ENCODE measurements at places on chromosomes 7 and 10.
A peak's percentile ranks its signal among the peaks of the same experiment; 100 is the strongest.

DNA sequence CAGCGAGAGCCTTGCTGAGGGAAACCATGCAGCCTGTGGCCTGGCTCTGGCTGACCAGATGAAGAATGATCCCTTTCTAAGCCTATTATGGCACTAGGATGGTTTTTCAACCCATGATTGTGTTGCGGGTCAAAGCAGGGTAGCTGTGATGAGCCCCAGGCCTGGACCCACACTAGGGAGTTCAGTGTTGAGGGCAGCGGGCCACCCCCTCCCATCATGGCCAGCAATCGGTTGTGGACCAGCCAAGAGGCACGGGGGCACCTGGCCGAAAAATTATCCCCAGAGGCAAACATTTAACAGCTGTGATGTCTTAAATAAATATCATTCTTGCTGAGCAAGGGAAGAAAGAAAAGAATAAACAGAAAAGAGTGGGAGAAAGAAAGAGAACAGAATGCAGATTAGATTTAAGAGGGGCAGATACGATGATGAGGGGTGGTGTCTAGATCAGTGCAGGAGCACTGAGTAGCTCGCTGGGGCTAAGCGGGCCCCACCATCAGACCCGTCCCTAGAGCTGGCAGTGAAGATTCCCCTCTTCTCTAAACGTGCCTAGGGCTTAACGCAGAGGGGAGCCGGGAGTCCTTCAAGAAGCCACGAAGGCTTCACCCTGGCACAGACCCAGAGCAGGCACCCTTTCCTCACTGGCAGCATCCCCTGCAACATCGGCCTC, 82.7 kb downstream of the SLC37A3 start:
- DNase-seq: no peak

- DNase-seq: no peak
Measured at GRCh38 chr7:123535517-123535916, 1.1 kb upstream of the IQUB start.

- DNase-seq: no peak
Measured at GRCh38 chr7:129493555-129493954, 8.8 kb upstream of the SMKR1 start.

GRCh38 chr7:138091032-138091431, 14.8 kb downstream of the AKR1D1 start:
- DNase-seq: no peak

DNA sequence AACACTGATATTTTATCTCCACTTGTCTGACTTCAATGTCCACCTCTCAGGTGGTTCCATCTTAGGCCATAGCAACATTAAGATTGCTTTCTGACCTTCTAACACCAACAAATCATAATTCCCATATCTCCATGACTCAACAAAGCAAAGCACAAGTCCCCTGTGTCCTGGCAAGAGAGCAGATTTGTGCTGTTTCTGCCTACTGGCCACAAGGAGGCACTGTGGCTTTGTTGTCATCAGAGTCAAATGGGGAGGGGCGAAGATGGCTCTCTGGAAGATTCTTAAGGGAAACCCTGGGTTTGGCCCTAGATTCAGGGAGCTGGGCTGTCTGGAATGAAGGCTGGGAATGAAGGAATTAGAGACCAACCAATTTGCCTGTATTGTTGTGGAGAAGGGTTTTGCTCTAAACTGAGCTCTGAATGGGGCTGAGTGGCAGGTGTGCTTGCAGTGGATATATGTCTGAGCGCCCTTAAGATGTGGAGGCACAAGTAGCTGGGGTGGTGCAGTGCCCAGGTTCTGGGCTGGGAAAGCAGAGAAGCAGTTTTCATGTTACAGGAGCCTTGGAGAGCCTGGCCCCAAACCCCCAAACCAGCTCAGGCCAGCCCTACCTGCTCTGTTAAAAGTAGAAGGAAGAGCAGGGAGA, 154.8 kb upstream of the PRSS58 start:
- DNase-seq: peak; percentile 38

DNA sequence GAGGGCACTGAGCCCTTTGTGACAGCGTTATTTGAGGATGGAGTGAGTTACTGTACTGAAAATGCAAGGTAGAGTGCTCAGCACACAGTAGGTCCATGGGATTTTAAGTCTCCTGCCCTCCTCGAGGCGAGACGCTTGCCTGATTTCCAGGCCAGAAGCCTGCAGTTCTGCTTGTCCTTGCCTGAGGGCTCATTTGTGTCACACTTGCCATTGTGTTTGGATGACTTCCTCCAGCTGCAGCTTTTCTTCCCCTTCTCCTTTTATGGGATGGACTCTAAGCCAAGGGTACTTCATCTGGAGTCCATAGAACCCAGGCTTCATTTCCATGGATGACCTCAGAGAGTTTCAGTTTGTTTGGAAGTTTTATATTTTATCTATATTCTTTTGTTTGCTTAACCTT, 304.2 kb upstream of the BMPER start:
- DNase-seq: no peak

- no peak for DNase-seq
Measured at GRCh38 chr10:23171232-23171876, 20.8 kb upstream of the PTF1A start.

- no peak for DNase-seq
Measured at GRCh38 chr7:64515781-64516180, 47.1 kb downstream of the ZNF680 start.

GRCh38 chr7:69800495-69800894, 202.2 kb downstream of the AUTS2 start:
- DNase-seq: no peak

DNA sequence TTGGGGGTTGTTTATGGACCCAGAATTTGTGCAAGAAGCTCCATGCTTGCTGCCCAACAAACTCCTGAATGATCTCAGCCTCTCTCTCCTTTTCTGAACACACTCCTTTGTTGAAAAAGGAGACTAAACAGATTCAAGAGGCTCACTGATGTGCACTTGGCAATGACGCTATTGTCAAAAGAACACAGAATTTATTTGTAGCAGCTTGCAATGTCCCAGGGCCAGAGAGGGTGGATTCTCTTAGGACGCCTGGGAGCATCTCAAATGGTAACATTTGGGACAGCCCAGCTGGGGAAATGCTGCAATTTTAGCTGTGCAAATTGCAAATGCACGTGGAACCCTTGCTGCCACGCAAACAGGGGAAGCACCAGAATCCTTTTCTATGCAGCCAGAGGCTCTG, 79.9 kb downstream of the GPR26 start:
- no peak for DNase-seq

GRCh38 chr10:91891125-91892001, 17.9 kb downstream of the FGFBP3 start:
- no peak for DNase-seq

GRCh38 chr10:52252307-52252706, 61.8 kb upstream of the DKK1 start:
- no peak for DNase-seq

DNA sequence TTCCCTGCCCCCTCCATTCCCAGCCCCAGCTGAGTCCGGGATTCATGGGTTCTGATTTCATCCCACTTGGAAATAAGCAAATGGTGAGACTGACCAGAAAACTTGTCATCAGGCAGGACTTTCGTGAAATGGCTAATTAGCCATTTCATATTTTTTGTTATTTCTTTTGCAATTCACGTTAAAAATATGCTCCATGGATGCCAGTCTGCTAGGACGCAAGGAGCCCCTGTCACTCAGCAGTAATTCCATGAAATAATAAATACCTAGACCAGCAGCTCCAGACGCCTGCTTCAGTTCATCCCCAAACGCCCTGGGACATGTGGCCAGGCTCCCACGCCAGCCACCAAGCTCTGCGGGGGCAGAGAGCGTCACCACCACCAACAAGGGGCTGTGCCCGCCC, 111.0 kb downstream of the TRIL start:
- DNase-seq: no peak

DNA sequence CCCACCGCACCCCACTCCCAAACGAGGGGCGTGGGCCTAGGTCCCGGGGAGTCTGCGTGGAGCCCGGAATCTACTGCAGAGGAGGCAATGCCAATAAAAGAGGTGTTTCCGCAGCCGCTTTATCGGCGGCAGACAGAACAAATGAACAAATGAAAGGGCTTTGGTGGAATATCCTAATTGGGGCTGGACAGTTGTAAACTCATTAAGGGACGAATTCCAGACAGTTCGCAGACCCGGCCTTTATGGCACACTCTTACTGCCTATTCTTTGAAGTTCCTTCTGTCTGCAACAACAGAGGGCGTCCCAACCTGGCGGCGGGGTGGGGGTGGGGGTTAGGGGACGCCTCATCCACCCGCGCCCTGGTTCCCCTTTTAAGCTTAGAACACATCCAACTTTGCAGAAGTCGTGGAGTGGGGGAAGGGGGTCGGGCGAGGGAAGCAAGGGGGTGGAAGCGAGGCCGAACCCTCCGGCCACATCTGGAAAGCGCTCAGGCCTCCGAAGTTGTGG, 4.1 kb downstream of the HOXA9 start:
- DNase-seq: no peak

GRCh38 chr10:100742076-100742771, 3.2 kb upstream of the PAX2 start:
- no peak for DNase-seq

- no peak for DNase-seq
Measured at GRCh38 chr10:120314442-120314841, 142.6 kb upstream of the PLPP4 start.

- no peak for DNase-seq
Measured at GRCh38 chr7:79702116-79702515, 248.6 kb upstream of the MAGI2 start.

DNA sequence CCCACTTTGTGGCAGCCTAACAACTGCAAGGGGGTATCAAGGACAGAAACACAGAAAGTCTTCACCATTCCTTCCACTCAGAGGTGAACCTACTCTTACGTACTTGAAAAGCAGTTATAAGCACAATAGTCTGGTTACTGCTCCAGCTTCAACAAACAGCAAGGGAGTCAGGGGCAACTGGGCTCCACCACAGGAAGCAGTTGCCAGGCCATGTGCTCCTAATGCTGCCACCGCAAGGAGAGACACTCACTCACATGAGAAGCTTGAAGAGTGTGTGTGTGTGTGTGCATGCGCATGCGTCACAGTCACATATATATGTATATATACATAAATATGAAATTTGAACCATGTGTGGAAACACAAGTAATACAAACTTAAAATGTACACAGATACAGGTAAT, 65.5 kb downstream of the GRB10 start:
- no peak for DNase-seq

DNA sequence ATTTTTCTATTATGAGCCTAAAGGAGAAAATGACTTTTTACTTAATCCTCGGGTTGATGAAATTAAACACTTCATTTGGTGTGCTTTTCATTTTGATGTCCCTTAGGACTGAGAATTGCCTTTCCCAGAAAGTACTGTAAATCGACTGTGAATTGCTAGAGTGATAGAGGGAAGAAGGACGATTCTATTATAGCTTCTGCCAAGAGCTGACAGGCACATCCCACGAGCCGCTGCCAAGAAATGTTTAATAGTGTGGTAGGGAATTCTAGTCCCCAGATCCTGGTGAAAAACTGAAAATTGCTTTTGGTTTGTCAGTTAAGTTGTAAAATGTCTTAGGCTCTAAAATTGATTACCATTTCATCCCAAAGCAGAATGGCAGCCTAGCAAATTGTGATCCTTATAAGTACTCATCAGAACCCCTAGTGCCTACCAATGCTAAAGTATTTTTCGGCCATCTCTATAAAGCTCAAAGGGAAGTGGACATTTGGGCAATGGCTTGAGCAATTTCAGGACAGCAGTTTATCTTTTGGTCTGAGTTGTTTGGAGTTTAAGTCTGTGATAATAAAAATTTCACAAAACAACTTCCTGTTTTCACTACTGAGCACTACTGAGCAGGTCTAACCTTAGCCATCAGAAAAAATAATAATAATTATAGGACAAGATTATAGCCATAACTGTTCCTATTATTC, 44.6 kb upstream of the HYCC1 start:
- no peak for DNase-seq

GRCh38 chr10:74335501-74335900, 184.5 kb downstream of the ADK start:
- DNase-seq: no peak

GRCh38 chr7:39845006-39845405, 105.0 kb upstream of the CDK13 start:
- DNase-seq: no peak

DNA sequence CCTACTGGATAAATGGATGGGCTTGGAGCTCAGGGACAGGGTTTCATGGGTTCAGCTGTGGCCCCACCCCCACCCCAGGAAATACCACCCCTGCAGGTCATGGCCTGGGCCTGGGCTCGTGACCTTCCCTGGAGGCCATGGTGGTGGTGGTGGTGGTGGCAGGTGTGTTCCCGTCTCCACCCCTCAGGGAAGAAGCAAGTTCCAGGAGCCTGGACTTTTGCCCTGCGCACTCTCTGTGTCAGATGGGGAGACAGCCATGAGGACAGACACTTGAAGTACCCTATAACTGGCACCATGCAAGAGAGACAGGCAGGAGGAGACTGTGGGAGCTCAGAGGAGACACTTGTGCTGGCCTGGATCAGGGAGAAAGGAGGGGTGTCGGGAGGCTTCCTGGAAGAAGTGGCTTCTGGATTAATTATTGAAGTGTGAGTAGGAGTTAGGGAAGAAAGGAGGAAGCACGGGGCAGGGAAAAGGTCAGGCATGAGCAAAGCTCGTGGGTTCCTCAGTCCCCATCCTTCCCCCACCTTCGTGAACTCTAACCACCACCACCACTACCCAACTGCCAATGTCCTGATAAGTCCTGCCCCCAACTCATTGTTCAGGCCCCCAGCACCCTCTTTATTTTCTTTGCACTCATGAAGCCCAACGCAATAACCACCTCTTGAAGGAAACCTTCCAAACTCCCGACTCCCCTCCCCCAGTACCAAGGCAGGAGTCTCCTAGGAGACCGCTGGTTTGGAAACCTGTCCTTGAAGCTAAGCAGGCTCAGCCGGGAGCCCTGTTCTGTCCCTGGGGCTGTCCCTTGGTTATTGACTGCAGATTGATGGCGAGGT, 8.9 kb downstream of the SH2B2 start:
- DNase-seq: no peak

DNA sequence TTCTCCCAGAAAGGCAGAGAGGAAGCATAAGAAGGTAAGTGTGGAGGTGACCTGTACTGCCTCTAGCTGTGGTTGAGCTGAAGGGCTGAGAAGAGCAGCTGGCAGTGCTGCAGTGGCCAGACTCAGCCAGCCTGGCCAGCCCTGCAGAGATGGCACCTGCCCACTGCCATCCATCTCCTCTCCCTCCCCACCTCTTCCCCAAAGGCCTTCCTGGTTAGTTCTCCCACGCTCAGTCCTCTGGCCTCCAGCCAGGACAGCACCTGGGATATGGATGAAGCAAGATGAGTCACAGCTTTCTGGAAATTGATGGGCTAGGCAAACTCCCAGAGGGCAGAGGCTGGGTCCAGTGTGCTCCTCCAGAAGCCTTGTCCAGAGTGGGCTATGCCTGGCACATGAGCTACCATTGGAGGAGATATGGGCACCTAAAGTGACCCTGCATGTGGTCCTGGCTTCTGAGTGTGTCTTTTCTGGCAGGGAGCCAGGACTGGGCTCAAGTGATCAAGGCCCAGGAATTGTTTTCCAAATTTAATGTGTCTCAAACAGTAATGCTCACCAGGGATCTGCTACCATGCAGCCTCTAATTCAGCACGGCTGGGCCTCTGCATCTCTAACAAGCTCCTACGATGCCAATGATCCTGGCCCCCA, 81.0 kb upstream of the CACUL1 start:
- DNase-seq: no peak

DNA sequence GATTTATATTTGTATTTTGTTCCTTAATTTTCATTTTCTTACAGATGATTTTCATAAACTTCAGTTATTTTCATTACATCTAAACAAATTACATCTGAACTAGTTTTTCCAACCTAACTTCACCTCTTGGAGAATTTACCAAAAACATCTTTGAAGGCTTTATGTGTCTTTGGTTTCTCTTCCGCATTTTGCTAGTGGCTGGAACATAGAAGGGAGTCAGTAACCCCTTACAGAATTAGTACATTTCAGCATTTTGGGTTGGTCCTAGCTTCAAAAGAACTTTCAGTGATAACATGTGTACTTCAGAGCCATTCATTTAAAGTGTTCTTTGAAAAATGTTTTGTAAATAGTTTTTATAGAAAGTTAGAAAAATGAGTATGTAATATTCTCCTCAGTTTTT, 169.8 kb upstream of the MTPN start:
- no peak for DNase-seq
